Dorsolateral prefrontal cortex (tissue), 122 donors: ENCODE measurements at places on chromosomes 16 and 17. TPM values are rescaled to one million over a fixed set of nuclear protein-coding genes. Genes with fewer than 3 reads are reported as not detected.
A peak's percentile ranks its signal among the peaks of the same experiment; 100 is the strongest.

- no peak for DNase-seq
Observed at GRCh38 chr17:17416007-17416399, 60.8 kb upstream of the MED9 start.

GRCh38 chr17:62713086-62713881, 85.8 kb downstream of the MRC2 start:
- no peak for DNase-seq

- DNase-seq: no peak
Observed at GRCh38 chr16:87465879-87466278, 26.9 kb downstream of the ZCCHC14 start.

The ZNF652 gene
- total RNA-seq: 44.9 TPM

- DNase-seq: no peak
Observed at GRCh38 chr16:2019518-2019920, at the start of gene NPW. Gene NPW (plus strand): TSS chr16:2019785.

DNA sequence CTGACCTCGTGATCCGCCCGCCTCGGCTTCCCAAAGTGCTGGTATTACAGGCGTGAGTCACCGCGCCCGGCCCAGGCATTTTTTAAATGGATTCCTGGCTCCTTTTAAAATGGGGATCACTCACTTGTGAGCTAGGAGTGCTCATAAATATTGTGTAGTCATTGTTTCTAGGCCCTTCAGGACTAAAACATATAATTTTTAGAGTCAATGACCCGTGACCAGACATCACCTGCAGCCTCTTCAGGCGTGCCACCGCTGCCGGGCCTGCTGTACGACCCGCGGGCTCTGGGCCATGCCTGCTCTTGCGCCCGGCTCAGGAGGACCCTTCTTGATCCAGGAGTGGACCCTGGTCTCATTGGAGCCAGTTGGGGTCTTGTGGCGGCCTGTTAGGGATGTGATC, 30.8 kb downstream of the EFCAB5 start:
- no peak for DNase-seq

The FAM234A gene
- 51.9 TPM for total RNA-seq

DNA sequence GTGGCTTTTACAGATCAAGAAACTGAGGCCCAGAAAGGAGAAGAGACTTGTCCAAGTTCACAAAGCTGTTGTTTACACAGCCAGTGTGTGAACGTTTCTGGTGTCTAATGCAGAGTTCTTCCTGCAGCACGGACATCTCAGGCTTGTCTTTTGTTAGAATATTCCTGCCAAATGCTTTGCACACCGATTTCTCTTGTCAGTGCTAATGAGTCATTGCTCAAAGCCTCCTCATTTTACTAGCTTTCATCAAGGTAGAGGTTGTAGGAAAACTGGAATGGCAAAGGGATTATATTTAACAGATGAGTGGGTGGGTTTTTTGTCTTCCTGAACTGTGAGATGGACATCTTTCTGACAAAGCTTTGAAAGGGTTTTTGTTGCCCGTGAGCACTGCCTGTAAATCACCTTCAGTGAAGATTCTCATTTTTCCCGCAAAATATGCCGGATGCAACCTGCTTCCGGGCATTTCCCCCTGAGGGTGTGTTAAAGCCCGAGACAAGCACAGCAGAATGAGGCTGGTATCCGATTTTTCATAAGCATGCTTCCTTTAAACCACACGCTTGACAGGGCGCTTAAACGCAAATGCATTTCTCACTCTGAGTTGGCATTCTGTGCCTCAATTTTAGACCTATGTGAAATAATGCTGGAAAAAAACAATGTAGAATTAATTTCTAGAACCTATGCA, 14.7 kb downstream of the PMM2 start:
- no peak for DNase-seq

- no peak for DNase-seq
Observed at GRCh38 chr17:15496735-15497670, 29.6 kb upstream of the CDRT4 start.

DNA sequence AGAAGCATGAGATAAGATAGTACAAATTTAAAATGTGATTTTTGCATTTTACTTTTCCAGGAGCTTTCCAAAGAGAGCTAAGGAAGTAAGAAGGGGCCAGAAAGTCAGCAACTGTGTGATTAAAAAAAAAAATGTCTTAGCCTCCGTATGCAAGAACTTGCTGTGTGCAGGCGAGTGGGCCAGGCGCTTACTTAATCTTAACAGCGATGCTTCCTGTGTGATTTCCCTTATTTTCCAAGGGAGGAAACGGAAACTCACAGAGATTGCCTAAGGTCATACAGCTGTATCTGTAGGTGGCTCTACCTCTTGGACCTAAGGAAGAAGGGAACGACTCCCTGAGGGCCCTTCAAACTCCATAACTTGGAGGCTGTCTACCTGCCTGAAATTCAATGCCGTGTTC, 11.1 kb downstream of the HS3ST3B1 start:
- DNase-seq: no peak

DNA sequence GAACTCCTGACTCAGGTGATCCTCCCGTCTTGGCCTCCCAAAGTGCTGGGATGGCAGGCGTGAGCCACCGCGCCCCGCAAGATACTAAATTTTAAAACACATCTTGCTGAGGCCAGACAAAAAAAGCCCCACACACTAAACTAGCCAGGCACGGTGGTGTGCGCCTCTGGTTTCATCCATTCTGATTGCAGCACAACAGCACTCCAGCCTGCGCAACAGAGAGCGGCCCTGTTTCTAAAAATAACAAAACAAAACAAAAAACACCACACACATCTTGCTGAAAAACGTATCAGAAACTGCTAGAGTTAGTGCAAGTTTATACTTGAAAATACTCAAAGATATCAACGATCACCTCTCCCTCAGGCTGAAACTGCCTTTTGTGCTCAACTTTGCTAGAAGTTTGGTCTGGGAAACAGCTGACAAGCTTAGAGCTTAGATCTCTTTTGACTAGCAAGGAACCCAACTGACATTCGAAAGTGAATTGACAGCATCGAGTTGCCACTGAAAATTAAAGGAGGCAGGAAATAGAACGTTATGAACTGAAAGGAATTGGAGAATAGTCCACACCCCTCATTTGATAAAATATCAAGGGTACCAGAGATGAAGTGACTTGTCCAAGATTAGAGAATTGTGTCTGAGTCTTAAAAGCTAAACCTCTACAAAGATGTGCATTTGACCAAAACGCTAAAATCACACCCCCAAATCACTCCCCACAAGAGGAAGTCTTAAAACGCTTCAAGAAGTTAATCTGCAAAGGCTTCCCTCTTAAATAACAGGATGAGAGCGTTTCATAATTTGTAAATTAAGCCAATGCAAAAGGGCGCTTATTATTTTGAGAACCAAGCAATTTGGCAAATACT, 908 bp downstream of the COG4 start:
- DNase-seq: no peak

The KRT33A gene
- not detected for total RNA-seq

GRCh38 chr16:61295311-61295710, 740.9 kb downstream of the CDH8 start:
- DNase-seq: no peak

DNA sequence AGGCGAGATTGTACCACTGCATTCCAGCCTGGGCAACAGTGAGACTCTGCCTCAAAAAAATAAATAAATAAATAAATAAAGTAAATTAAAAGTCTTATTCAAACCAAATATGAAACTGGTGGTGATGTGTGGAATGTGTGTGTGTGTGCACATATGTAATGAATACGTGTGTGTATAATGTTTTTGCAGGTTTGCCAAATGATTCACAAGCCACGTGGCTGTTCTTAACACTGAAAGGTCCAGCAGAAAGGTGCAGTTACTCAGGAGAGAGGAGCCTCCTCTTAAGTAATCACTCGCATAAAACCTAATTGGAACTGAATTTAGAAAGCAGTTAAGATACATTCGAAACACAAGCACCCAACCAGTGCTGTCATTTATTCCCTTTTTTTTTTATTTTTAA, 22.9 kb downstream of the GDE1 start:
- no peak for DNase-seq

The RRAD gene
- total RNA-seq: 1.00 TPM

GRCh38 chr17:2051061-2051932, 3.6 kb upstream of the HIC1 start:
- DNase-seq: no peak

DNA sequence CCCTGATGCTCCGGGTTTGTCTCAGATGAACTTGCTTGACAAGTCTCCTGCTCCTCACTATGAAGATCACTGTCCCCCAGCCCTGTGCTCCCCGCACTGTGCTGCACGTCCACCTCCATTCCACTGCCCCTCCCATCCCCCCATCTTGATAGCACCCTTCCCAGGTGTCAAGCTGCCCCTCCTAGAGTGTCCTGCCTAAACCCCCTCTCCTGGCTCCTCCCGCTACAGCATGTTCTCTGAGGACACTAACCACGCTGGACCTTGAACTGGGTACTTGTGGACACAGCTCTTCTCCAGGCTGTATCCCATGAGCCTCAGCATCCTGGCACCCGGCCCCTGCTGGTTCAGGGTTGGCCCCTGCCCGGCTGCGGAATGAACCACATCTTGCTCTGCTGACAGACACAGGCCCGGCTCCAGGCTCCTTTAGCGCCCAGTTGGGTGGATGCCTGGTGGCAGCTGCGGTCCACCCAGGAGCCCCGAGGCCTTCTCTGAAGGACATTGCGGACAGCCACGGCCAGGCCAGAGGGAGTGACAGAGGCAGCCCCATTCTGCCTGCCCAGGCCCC, 18.5 kb downstream of the DEXI start:
- peak; percentile 65 for DNase-seq

GRCh38 chr16:78852081-78852635, 748.4 kb downstream of the MAF start:
- DNase-seq: no peak

DNA sequence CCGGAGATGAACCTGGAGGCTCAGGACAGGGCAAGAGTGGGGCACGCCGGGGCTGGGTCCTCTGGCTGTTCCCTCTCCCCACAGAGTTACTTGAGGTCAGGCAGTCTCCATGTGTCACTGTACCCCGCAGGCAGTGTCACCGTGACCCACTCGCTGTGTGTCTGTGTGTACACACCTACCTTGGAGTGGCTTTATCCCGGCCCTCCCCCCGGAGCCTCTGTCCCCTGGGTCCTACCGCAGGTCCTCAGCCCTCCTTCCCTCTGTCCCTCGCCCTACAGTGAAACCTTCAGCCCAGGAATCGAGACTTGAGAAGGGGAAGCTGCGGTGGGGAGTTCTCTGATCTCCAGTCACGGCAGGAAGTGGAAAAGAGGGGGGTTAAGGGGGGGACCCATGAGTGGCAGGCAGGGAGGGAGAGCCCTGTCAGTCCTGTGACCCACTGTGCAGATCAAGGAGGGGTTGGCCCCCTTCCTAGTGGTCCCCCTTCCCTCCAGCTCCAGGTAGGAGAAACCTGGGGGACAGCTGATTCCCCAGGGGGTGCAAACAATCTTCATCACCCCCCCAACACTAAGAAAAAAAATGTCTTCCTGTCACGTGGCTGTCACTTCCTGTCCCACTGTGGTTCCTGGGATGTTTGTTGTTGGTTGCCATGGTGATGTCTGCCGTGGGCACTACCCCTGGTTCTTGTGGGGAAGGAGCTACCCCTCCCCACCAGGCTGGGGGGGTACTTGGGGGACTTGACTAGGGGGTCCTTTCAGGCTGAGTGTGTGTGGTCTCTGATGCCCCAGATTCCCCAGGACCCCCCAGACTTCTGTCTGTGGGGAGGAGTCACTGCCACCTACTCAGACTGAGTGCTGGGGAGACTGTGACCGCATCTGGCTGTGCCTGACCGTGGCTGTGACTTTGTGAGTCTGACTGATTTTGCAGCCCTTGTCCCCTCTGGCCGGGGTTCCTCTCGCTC, 13.7 kb downstream of the RARA start:
- no peak for DNase-seq

- DNase-seq: no peak
Observed at GRCh38 chr17:15462976-15463772, 4.2 kb downstream of the CDRT4 start.

- DNase-seq: peak; percentile 50
Observed at GRCh38 chr17:18319604-18320256, 4.6 kb downstream of the SMCR8 start.

The NOXO1 gene
- total RNA-seq: 1.8 TPM

- DNase-seq: no peak
Observed at GRCh38 chr17:13158494-13159240, 140.8 kb upstream of the ELAC2 start.

The SDK2 gene
- 7.3 TPM for total RNA-seq

DNA sequence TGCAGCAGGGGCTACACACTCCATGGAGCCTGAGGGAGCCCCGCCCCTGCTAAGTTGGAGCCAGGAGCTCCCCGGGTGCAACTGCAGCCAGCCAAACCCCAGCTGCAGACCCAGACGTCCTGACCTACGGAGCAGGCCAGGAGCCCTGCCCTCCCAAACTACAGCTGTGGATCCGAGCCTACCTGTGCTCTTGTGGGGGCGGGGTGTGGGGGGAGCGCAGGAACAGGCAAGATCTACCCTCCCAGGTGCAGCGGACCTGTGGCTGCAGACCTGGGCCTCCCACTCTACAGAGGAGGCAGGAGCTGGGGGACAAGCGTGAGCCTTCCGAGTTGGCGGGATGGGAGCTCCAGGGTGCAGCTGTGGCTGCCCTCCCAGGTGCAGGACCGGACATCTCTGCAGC, 29.7 kb upstream of the MYLK3 start:
- no peak for DNase-seq

The TBC1D3G gene
- not detected for total RNA-seq

- DNase-seq: no peak
Observed at GRCh38 chr17:33980193-33980592, 274.9 kb upstream of the CCL2 start.

The PLEKHH3 gene
- 14.6 TPM for total RNA-seq

DNA sequence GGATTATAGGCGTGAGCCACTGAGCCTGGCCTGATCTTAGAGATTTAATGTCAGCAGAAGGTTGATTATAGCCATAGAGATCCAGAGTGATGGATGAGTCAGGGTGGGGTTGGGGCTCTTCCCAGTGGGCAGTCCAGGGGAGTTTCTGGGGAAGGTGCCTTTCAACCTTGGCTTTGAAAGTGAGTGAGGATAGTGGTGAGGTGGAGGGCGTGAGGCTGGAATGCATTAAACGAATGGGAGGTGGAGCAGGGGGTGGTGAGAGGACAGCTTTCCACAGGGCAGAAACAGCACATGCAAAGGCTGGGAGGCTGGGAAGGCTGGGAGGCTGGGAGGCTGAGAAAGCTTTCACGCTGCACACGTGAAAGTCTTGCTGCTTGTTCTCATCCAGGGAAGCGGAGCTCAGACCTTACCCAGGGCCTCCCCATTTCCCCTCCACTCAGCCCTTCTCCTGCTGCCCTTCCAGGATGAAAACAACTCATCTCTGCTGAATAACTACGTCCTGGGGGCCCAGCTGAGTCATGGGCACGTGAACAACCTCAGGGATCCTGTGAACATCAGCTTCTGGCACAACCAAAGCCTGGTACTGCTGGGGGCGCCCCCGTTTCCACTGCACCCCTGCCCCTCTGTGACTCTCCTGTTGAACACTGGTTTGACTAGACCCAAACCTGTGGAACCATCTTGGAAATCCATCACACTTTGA, 22.3 kb downstream of the ADGRG5 start:
- DNase-seq: no peak

DNA sequence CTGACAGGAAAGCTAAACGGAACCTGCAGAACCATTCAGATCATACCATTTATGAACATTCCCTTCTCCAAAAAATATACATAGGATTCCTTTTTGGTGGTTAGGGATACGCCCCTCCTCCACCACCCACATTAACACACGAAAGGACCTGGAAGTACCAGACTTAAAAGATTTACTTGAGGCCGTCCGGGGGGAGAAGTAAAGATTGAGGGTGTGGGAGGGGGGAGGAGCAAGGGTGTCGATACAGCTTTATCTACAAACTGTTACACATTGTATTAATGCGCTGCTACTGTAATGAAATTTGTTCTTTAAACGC, 537 bp downstream of the PALB2 start:
- DNase-seq: no peak

GRCh38 chr17:76581515-76581914, 4.1 kb downstream of the ST6GALNAC2 start:
- DNase-seq: no peak

The KIF2B gene
- total RNA-seq: not detected

- no peak for DNase-seq
Observed at GRCh38 chr17:62696726-62697490, 69.4 kb downstream of the MRC2 start.
